Activated CD4-positive, alpha-beta T cell treated with anti-CD3 and anti-CD28 coated beads, Interleukin-2, amount 10 ng/mL, durations not matched to agents 24 days and 14 days (primary cell): ENCODE measurements at places on chromosomes 3 and 15. TPM values are rescaled to one million over a fixed set of nuclear protein-coding genes. Genes with fewer than 3 reads are reported as not detected.
A peak's percentile ranks its signal among the peaks of the same experiment; 100 is the strongest.

Gene ACKR4
- total RNA-seq, result 0.26 and 0.58 TPM in 2 replicates

GRCh38 chr3:128624526-128625138, 26.0 kb downstream of the RPN1 start:
- no peak for DNase-seq
- H3K36me3 ChIP-seq, result peaks cover 76% of the 10 kb centered on the region
- H3K4me1 ChIP-seq, result peaks cover 14% of the 10 kb centered on the region
- H3K4me3 ChIP-seq, result no peak overlapping the region
- no peak overlapping the region for H3K27ac ChIP-seq
- no peaks in the 10 kb centered on the region for H3K27me3 ChIP-seq

Gene DAZL
- 0.07 and 0.19 TPM in 2 replicates for total RNA-seq

DNA sequence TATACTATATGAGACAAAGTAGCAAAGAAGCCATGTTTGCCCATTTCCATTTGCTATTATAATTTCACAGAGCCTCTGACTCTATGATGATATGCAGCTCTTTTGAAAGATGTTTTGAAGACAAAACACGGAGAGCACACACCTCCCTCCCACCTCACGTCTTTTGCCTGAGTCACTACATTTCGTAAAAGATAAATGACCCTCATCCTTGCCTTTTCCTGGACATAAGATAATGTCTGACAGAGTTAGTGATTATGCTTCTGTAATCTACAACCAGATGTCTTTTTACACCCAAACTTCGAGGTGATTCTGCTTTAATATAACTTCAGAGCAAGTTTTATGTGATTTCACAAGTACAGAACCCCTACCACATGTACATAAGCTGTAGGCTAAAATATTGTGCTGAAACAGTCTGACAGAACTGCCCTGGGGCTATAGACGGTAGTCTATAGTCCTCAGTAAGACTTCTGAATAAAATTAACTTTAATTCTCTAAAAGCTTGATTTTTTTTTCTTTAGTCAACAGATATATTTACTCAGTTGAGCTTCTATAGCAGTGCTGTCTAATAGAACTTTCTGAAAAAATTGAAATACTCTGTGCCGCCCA, 99.9 kb downstream of the CD200R1L start:
- H3K27me3 ChIP-seq, result no peaks in the 10 kb centered on the region
- peaks cover 21% of the 10 kb centered on the region for H3K4me1 ChIP-seq
- peak; percentile 20 for DNase-seq
- H3K27ac ChIP-seq, result no peak overlapping the region

Gene IL20RB
- total RNA-seq, result 1.5 and 1.8 TPM in 2 replicates

DNA sequence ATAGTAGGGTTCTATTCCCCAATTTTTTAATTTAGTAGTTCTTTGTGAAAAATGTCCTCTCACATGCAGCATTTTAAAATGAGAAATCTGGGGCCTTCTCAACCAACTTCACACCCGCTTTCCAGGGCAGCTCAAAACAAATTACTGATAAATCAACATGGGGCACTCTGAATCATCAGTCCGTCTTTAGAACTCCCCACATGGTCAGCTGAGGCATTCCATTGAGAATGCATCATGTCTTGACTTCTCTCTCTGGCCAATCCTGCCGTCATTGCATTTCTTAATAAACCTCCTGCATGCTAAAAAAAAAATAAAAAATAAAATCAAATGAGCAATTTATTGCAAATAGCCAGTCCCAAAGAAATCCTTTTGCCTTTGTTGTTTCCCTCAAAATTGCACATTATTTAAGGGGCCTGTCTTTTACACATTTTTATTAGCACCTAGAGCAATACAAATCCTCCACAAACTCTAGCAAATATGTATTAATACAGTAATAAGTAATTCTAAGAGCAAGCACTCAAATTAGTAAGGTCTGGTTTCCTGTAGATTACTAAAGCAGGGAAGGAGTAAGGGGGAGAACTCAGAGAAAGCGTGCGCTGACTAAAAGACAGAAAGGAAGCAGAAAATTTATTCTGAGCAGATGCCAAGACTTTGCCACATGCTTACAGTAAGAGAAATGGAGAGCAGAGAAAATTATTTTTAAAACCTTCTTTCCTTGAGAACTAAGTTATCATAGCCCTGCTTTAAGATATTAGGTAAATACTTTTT, 175.7 kb downstream of the TNIK start:
- peak overlapping the region; percentile 69 for H3K27ac ChIP-seq
- H3K4me1 ChIP-seq, result peaks cover 44% of the 10 kb centered on the region
- DNase-seq, result no peak
- peak overlapping the region; percentile 23 for H3K4me3 ChIP-seq
- peaks cover 16% of the 10 kb centered on the region for H3K36me3 ChIP-seq

DNA sequence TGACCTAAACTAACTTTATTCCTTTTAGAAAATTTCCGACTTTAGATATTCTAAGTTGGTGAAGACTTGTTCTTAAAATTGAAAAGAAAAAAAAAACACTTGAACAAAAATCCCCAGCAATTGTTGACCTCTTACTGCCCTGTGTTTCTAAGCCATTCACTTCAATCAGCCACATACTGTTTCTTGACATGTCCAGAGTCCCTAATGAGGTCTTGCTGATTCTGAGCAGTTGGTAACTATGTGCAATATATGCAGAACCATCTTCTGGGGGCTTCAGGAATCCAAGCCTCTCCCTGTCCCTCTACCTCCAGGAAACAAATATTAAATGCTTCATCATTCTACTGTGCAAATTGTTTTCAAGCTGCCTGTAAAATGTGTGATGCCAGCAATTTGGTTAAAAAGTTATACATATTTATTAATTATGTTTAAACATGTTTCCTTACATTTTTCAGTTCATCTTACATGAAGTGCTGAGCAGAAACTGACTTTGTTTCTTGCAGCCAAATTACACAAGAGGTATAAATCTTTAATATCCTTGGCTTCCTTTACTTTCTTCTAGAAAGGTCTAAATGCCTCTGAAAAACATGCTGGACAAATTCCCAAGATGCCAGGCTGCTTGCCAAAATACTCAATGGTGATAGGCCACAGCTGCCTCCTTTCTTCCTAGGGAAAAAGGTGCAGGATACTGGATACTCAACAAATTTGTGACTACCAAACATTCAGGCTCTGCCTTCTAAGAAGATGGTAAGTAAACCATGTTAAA, 19.8 kb upstream of the GYG1 start:
- H3K27me3 ChIP-seq, result peaks cover 5% of the 10 kb centered on the region
- peak; percentile 43 for DNase-seq
- H3K36me3 ChIP-seq, result no peaks in the 10 kb centered on the region

DNA sequence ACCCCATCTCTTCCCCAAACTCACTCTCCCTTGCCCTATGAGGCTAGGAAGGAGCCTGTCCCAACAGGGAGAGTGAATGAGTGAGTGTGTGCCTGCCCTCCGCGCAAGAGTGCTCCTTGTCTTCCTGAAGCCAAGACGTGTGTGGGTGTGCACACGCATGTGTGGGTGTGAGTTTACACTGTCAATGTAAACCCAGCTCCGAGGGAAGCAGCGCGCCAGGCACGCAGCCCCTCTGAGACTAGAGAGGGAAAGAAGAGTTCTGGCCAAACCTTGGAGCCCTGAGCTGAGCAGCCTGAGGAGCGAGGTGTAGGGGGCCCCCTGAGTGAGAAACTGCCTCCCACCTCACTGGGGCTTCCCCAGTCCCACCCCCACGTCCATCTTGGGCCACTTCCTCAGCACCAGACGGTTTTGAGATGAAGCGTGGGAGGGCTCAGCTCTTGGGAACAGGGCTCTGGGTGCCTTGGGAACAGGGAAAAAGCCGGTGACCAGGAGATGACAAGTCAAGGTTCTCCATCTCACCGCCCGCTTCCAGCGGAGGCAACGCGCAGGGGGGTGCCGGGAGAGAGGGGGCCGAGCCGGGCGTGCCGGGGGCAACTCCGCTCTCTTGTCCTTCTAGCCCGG, 5.1 kb downstream of the MECOM start:
- DNase-seq, result no peak
- H3K27ac ChIP-seq, result no peak overlapping the region
- peaks cover 2% of the 10 kb centered on the region for H3K36me3 ChIP-seq
- peak overlapping the region; percentile 26 for H3K4me3 ChIP-seq

GRCh38 chr3:197728487-197728886, 8.2 kb downstream of the RUBCN start:
- H3K4me3 ChIP-seq, result no peak overlapping the region
- no peak for DNase-seq
- H3K27ac ChIP-seq, result no peak overlapping the region
- peaks cover 11% of the 10 kb centered on the region for H3K36me3 ChIP-seq
- peaks cover 25% of the 10 kb centered on the region for H3K4me1 ChIP-seq

Gene LSMEM2
- total RNA-seq, result not detected in 2 replicates

- H3K27me3 ChIP-seq, result peaks cover 4% of the 10 kb centered on the region
- H3K4me1 ChIP-seq, result peaks cover 10% of the 10 kb centered on the region
- no peaks in the 10 kb centered on the region for H3K36me3 ChIP-seq
- no peak overlapping the region for H3K4me3 ChIP-seq
- no peak overlapping the region for H3K27ac ChIP-seq
These were observed 287.0 kb downstream of the TLE3 start for GRCh38 chr15:69810431-69811354.

DNA sequence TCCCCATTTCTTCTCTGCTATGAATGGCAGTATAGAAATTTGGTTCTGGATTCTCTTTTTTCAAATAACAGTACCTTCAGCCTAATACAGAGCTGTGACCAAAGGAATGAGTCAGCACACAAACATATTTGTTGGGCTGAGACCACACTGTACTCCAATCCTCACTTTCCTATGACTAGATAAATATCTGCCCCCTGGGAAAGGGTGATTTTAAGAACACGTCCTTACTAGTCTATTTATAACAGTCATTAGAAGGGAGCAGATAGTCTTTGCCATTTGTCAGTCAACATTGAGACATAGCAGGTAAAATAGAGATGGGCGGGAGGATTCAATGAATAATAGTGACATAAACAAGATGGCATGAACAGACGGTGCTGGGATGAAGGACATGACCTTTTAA, 461.3 kb downstream of the MCTP2 start:
- H3K27ac ChIP-seq, result no peak overlapping the region
- H3K4me3 ChIP-seq, result no peak overlapping the region
- H3K36me3 ChIP-seq, result no peaks in the 10 kb centered on the region
- no peak for DNase-seq

- no peak for DNase-seq
- H3K4me3 ChIP-seq, result no peak overlapping the region
- no peak overlapping the region for H3K27ac ChIP-seq
- no peaks in the 10 kb centered on the region for H3K4me1 ChIP-seq
- no peaks in the 10 kb centered on the region for H3K27me3 ChIP-seq
These were observed 322.6 kb downstream of the MEX3B start for GRCh38 chr15:81723113-81723651.

Gene SOX2
- not detected in 2 replicates for total RNA-seq

GRCh38 chr3:30607032-30607833, 832 bp downstream of the TGFBR2 start:
- DNase-seq, result peak; percentile 91
- peaks cover 26% of the 10 kb centered on the region for H3K36me3 ChIP-seq
- H3K27me3 ChIP-seq, result no peaks in the 10 kb centered on the region
- H3K4me3 ChIP-seq, result peak overlapping the region; percentile 90
- peaks cover 59% of the 10 kb centered on the region for H3K4me1 ChIP-seq

- peaks cover 4% of the 10 kb centered on the region for H3K4me1 ChIP-seq
- peaks cover 23% of the 10 kb centered on the region for H3K36me3 ChIP-seq
- H3K27ac ChIP-seq, result peak overlapping the region; percentile 11
- DNase-seq, result no peak
- H3K4me3 ChIP-seq, result no peak overlapping the region
- H3K27me3 ChIP-seq, result no peaks in the 10 kb centered on the region
These were observed 23.2 kb downstream of the SMARCC1 start for GRCh38 chr3:47758261-47759025.

Gene XCR1
- total RNA-seq, result 0.05 TPM in 1 of 2 replicates, not detected in the other

GRCh38 chr3:137471558-137472204, 292.4 kb upstream of the SOX14 start:
- H3K27ac ChIP-seq, result no peak overlapping the region
- no peaks in the 10 kb centered on the region for H3K4me1 ChIP-seq
- no peaks in the 10 kb centered on the region for H3K27me3 ChIP-seq
- H3K36me3 ChIP-seq, result no peaks in the 10 kb centered on the region
- DNase-seq, result no peak

- no peak overlapping the region for H3K4me3 ChIP-seq
- DNase-seq, result peak; percentile 85
- peaks cover 27% of the 10 kb centered on the region for H3K27me3 ChIP-seq
- no peak overlapping the region for H3K27ac ChIP-seq
- peaks cover 2% of the 10 kb centered on the region for H3K4me1 ChIP-seq
These were observed 54.7 kb downstream of the FAM81A start for GRCh38 chr15:59492389-59493377.

- DNase-seq, result no peak
- H3K27me3 ChIP-seq, result no peaks in the 10 kb centered on the region
- H3K36me3 ChIP-seq, result no peaks in the 10 kb centered on the region
- H3K4me1 ChIP-seq, result peaks cover 45% of the 10 kb centered on the region
These were observed 227.6 kb downstream of the NECTIN3 start for GRCh38 chr3:111299192-111299615.

- H3K36me3 ChIP-seq, result no peaks in the 10 kb centered on the region
- no peak overlapping the region for H3K4me3 ChIP-seq
- H3K4me1 ChIP-seq, result peaks cover 14% of the 10 kb centered on the region
- no peak for DNase-seq
- H3K27me3 ChIP-seq, result peaks cover 8% of the 10 kb centered on the region
- peak overlapping the region; percentile 75 for H3K27ac ChIP-seq
These were observed 47.8 kb upstream of the CTSH start for GRCh38 chr15:78992416-78993256.

Gene TM4SF1
- 0.26 and 0.28 TPM in 2 replicates for total RNA-seq

- no peak for DNase-seq
- no peaks in the 10 kb centered on the region for H3K27me3 ChIP-seq
- no peaks in the 10 kb centered on the region for H3K4me1 ChIP-seq
- H3K36me3 ChIP-seq, result no peaks in the 10 kb centered on the region
- no peak overlapping the region for H3K27ac ChIP-seq
These were observed 69.6 kb upstream of the STRIT1 start for GRCh38 chr3:155362808-155363689.

DNA sequence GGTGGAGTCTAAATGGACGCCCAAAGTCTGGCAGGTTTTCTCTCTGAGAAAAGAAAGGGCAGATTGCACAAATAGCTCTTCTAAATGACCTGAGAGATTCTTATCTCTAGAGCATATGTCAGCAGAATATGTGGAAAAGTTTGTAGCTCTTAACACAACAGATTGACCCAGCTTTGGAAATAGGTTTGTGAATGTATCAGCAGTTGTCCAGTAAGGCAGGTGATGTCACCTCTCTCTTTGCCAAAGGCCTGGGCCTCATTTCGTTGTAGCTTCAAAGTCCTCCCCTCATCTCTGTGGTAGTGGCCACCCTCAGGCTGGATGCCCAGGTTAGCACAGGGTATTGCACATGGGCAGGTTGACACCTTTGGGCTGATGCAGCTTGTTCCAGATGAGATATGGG, 36.0 kb downstream of the PDIA5 start:
- H3K4me1 ChIP-seq, result no peaks in the 10 kb centered on the region
- peaks cover 28% of the 10 kb centered on the region for H3K36me3 ChIP-seq
- H3K27me3 ChIP-seq, result no peaks in the 10 kb centered on the region
- no peak for DNase-seq
